Stimulated activated CD8-positive, alpha-beta memory T cell treated with anti-CD3 and anti-CD28 coated beads, Interleukin-2, amount 100 ng/mL, for 1 hour (primary cell): ENCODE measurements at places on chromosomes 7 and 10.

DNA sequence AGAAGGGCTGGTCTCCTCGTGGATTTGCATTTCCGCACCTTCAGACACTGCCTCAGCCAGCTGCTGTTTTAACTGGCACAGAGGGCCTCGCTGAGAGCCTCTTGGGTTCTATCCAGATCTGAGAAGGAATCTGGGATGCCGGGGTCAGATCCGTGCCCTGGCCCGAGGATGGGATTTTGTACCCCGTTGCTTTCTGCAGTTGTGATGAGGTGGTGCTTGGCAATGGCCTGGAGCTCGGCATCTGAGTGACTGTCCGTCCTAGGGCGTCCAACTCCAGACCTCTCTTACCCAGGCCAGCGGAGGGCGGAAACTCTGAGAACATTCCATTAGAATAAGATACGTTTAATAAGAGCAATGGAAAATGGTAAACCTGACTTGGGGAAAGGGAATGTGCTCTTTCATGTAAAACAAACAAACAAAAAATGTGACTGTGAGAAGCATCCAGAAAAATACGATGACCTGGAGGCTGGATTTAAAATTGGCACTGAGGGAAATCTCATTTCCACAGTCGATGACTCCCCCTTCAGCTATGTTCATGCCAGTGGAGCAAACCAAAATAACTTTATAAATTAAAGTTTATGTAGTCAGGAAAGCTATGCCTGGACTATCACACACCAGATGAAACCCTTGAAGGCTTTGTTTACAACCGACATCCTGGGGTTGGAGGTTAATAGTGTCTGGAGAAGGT lies 39.6 kb downstream of the GRK5 start:
- no peak for DNase-seq

DNA sequence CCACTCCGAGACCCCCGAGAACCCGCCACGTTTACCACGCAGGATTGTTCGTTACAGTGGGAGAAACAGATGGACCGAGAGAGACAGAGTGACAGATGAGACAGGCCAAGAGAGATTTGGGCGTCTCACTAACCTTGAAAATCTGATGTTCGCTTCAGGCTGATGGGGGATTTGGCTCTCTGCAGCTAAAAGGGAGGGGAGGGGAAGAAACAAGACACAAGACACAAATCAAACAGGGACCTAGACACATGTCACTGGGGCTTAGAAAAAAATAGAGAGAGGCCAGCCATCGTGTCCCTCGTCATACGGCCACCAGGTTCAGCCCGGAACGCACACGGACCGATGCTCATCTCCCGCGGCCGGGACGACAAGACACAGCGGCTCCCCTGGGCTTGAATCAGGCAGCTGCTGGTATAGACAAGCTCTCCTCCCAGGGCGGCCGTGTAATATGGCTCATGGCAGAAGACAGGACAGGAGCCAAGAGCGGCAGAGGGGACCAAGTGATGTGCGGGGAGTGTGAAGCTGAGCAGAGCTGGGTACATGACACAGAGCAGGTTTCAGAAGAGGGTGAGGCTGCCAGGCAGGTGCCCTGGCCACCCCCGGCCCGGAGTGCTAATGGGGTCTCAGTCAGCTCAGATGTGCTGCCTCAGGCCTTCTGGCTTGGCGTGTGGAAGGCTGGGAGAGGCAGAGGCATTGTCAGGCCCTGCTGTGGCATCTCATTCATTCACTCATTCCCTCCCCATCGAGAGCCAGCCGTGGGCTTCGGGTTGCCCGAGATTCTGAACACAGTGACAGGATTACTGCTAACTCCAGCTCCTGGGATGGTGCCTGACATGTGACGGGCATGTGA lies 88.5 kb upstream of the GNA12 start:
- no peak for DNase-seq

DNA sequence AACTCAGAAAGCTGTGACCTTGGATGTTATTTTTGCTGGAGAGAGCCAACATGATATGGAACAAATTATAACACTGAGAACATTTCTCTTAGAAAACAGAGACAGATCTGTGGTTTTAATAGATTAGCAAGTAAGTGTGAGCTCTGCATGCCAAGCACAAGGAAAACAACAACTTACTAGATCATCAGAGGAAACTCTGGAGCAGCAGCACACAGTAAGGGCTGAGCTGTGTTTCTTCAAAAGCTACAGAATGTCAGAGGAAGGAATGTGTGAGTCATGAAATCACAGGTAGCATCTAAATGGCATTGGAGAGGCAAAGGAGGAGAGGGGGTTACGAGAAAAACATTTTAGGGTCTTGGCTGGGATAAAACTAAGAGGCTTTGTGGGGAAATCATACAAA lies 283.4 kb upstream of the FZD8 start:
- DNase-seq = no peak

- no peak for DNase-seq
Measured at GRCh38 chr10:47223236-47223635, 76.8 kb upstream of the GDF10 start.

- DNase-seq = no peak
Measured at GRCh38 chr10:61606959-61607907, 55.5 kb upstream of the CABCOCO1 start.

DNA sequence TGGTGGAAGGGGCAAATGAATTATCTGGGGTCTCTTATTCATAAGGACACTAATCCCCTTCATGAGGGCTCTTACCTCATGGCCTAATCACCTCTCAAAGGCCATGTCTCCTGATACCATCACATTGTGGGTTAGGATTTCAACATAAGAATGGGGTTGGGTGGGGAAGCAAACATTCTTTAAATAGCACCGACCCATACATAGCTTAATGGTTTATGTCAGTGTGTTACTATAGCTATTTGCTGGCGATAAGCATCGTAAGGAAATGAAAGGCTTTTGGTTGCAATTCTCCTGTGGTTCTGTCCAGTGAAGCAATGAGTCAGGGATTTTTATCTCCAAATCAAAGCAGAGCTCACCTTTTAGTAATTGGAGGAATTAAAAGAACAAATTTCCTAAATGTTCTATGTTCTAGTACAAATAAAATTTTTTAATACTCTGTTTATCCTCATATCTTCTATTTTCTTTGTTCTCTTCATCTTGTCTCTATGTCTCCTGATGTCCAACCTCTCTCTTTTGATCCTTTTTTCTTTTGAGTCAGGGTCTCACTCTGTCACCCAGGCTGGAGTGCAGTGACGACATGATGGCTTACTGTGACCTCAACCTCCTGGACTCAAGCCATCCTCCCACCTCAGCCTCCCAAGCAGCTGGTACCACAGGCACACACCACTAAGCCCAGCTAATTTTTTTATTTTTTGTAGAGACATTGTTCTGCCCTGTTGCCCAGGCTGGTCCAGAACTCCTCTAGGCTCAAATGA lies 57.0 kb upstream of the GLCCI1 start:
- no peak for DNase-seq

DNA sequence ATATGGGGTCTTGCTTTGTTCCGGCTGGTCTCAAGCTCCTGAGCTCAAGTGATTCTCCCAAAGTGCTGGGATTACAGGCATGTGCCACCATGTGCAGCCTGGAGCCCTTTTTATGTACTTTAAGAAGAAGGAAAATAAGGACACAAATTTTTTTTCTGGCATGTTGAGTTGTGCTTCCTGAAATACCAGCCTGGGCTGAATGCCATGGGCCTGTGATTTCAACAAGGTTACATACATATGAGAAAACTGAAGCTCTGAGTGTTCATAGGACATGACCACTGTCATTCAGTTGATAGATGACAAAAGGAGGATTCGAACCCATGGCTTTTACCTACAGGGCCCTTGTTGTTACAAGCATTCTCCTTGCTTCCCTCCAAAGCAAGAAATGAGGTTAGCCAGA lies 36.1 kb downstream of the ST8SIA6 start:
- DNase-seq = no peak

DNA sequence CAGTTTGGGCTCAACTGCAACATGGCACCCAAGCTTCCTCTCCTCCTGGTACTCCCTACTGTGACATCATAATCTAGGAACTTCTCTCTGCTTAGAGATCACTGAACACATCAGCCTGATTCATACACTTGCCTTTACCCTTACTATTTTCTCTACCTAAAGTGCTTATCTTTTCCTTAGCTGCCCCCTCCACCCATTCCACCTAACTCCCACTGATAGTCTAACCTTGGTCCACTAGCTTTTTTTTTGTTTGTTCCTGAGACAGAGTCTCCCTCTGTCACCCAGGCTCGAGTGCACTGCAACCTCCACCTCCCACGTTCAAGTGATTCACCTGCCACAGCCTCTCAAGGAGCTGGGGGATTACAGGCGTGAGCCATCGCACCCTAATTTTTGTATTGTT lies 15.9 kb downstream of the CUL2 start:
- no peak for DNase-seq

DNA sequence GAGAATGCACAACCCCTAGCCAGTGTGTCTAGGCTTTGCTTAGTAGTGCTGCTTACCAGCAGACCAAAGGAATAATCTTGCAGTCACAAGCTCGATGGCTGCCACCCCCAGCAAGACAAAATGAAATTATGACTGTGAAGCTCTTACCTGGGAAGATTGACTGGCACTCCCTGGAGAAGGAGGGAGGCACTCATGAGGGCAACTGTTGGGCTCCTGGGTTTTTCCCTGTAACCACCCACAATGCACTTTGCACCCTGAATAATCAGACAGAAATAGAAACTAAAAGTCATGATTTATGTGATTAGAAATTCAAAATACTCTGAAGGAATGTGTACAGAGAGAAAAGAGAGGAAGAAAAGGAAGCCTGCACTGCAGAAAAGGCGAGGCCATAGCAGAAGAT lies 144.3 kb upstream of the DGKB start:
- no peak for DNase-seq

DNA sequence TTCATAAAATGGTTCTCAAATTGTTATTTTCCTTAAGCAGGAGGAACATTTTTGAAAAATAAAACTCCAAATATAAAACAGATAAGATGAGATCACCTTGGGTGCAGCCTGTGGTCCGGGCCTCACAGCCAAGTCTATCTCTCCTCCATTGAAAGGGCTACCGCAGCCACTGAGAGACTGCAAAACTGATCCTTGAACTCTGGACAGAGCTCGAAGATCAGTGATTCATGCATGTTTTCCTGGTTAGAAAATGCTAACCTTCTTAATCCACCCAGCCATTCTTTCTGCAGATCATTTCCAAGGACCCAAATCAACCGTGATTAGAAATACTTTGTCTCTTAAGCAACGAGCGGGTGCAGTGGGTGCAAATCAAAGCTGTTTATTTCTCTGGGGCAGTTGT lies 378.8 kb downstream of the PLXDC2 start:
- DNase-seq = no peak

DNA sequence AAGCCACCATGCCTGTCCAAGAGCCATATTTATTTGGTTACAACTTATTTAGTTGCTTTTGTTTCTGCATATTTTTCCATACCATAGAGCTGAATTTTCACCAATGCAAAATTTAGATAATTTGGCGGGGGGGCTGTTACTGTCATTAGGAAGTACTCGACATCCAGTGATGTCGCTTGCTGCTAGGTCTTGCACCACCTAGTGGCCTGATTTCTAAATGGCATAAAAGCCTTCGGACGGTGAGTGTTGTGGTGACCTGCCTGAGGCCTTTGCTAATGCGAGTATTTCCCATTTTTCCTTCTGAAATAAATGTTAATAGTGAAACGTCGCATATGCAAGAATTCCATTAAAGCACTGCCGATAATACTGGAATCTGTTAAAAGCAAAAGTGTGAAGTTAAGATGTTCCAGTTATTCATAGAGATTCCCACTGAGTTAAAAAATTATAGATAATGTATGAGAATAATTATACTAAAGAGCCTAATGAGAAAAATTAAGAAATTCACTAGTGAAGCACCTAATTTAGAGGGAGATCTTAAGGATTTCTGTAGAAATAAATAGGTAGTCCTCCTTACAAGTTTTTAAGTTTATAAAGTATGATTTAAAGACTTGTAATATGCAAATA lies 86.1 kb upstream of the DNAJB6 start:
- no peak for DNase-seq

DNA sequence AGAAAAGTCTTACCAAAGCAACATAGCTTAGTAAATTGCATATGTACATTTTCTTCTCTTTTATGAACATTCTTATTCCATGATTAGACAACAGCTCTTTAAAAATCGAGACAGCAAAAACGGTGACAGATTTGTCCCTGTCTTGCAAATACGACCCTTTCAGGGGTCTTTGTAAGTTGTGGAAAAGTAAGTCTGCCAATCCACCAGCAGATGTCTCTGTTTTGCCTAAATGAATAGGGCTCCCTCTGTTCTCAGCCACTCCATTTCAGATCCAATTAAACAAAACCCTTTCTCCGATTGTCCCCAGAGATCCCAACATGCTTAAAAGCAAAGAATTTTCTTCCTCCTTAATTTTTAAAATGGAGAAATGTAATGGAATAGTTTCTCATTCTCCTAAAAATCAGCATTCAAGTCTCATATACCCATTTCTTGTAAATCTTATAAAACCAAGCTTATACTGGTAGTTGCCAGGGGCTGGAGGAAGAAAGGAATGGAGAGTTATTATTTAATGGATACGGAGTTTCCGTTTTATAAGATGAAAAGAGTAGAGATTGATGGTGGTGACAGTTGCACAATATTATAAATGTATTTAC lies 61.0 kb upstream of the NFE2L3 start:
- no peak for DNase-seq

DNA sequence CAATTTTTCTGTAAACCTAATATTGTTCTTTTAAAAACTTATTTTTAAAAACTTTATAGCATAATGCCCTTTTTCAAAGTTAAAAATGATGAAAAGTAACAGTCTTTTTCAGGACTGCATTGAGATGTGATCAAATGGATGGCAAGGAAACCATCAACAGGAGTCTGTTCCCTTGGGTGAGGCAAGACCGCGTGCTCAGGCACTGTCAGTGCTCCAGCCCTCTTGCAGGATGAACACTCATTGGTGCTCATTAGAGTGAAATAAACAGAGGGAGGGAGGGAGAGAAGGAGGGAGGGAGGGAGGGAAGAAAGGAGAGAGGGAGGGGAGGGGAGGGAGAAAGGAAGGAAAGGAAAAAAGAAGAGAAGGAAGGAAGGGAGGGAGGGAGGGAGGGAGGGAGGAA lies 145.7 kb upstream of the CHST15 start:
- DNase-seq = no peak

DNA sequence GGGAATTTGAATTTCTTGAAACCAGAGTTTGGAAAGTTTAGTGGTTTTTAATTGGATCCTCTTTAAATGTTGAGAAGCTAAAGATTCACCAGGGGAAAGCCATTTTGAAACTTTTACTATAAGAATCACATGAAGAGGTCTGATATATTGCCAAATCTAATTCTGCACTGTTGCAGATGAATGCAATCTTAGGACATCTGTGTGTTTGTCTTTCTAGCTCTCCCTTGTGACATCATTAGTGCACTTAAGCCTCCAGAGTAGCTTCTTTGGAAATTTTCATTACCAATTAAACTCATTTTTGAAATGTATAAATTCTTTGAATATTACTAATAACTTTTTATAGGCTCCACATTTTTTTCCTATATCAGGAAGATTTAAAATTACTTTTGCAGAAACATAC lies 160.2 kb downstream of the BICC1 start:
- DNase-seq = no peak

DNA sequence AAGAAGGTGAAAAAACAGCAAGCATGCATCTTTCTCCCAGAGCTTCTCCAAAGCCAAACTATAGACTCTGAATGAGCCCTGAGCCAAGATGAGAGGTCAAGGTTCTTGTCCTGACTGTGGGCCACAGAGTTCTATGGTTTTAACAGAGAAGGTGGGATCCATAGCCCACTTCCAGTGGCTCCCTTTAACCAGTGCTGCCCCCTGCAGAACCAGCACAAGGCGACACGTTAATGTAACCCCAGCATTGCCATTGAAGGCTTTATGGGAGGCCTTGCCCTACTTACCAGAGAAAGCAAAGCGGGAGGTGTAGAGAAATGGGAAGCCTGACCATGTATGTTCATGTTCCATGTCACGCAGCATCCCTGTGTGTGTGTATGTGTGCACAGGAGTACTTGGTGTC lies 243.6 kb downstream of the PRPF18 start:
- DNase-seq = no peak

- no peak for DNase-seq
Measured at GRCh38 chr7:83410989-83411591, 237.8 kb downstream of the SEMA3E start.
